ENCODE measurements at places on chromosomes 16 and 17.

DNA sequence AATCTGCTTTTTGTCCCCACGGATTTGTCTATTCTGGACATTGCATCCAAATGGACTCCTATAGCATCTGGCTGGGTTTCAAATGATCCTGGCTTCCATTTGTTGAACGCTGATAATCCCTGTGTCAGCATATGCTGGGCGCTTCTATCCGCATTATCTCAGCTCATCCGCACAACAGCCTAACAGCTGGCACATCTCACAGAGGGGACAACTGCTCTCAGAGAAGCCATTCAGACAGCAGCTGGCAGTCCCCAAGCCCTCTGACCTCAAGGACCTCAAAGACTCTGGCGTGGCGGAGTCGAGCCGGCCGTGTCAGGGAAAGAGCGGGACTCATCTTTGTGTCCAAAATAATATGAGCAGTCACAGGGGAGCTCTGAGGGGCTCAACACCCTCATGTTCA lies 82.3 kb downstream of the NT5M start:
- no peak for DNase-seq

DNA sequence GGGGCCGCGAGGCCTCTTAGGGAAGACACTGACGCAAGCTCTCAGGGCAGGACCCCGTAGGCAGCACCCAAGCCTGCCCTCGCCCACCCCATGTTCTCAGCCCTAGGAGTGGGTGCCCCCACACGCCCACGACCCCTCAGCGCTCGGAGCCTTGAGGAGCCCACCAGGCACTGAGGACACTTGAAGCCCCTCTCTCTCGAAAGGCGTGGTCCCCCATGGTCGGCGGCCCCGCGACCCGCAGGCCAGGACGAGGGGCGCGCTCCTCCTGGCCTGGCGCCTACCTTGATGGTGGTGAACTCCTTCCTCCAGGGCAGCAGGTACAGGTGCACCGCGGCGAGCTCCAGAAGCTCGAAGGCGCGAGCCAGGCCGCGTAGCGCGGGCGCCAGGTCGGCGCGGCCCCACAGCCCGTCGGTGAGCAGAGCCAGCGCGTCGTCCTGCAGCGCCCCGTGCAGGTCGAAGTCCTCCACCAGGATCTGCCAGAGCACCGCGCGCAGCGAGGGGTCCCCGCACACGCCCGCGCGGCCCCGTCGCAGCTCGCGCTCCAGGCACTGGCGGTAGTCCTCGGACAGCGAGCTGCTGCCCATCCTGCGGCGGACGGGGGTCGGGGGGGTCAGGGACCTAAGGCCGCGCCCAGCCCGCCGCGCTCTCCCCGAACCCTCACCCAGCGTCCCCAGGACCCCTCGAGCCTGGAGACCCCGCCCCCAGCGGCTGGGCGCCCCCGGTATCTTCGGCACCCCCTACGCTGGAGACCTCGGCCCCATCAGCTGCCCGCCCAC lies 668 bp downstream of the SPATA2L start:
- no peak for DNase-seq

GRCh38 chr17:62658136-62658920 lies 30.9 kb downstream of the MRC2 start:
- no peak for DNase-seq

GRCh38 chr16:64470916-64471315 lies 650.9 kb downstream of the CDH11 start:
- DNase-seq: no peak

GRCh38 chr17:2058586-2059546 lies 4.0 kb downstream of the HIC1 start:
- DNase-seq: no peak

GRCh38 chr17:63626551-63627180 lies 4.4 kb downstream of the MAP3K3 start:
- no peak for DNase-seq

DNA sequence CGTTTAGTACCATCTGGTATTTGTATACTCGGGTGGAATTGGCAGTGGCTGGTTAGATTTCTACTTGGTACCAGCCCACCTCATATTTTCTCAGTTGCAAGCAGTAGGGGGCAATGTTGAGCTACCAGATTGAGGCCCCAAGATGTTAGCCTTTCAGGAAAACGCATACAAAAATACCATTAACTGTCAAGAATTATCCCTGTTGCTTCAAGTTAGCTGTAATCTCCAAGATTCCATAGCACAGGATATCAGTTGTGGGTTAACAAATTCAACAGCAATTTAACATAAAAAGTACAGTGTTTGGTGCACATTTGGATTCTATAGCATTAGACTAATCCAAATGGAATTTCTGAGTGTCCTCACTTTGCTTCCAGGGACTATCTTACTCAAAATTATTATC lies 188.2 kb downstream of the FTO start:
- DNase-seq: no peak

GRCh38 chr17:57782647-57783337 lies 37.7 kb upstream of the CCDC182 start:
- no peak for DNase-seq

DNA sequence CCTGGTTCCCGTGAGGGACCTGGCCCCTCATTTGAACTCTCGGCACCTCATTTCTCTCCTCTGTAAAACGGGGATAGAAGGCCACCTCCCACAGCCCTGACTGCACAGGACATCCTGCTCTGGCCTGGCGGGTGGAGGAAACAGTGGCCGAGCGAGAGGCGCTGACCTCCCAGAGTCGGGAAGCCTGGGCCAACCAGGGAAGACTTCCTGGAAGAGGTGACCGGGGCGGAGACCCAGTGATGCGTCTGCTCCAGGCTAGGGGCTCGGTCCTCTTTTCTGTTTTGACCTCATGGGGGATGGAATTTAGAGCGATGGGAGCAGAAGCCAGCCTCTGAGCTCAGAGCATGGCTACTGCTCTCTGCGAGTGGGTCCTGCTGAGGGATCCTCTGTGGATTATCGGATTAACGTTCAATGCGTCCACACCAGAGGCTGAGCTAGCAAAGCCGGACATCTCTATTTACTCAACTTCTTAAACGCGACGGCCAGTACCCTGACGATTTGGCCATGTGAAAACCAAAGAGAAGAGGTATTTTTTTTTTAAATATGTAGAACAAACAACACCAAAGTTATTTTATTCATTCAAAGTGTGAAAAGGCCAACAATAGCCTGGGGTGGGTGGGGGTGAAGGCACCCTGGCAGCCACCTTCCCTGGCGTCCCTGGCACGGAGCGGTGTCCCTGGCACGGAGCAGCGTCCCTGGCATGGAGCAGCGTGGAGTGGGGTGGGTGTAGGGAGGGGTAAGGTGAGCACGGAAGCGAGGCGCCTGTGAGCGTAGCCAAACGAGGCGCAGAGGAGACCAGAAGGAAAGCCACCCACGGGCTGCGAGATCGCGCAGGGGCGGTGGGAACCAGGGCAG lies 9.2 kb upstream of the MSLN start:
- no peak for DNase-seq

DNA sequence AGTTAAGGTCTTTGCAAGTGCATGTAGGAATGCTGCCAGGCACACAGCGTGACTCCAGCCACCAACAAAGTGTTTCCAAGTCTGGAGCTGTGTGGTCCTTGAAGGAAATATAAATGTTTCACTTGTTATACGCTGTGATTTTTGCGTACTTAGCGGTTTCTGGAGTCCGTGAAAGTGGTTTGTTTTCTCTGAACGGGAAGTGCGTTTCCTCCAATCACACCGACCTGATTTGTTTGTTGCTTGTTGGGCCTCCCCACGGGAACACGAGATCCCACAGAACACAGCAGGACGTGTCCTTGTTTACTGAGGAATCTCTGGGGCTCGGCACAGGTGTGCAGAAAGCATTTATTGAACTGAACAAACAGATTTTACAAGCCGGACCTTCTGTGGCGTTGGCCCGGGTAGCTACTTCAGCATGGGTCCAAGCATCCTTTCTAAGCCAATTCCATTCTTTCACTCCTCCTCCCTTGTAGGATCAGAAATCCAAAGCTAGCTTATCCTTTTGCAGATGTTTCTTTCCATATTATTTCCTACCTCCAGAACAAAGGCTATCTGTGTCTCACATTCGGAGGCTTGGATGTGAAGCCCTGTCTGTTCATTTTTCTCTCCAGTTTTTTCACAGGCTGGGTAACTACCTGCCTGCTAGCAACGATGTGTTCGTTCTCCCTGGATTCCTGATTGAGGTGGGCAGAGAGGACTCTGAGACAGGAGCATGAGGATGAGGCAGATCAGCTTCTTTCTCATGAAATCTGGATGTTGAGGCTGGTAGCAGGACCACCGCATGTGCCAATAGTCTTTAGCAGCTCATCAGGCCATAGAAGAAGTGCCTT lies 44.6 kb downstream of the ABAT start:
- DNase-seq: no peak

GRCh38 chr17:77499699-77500435 lies 359.1 kb downstream of the SEC14L1 start:
- no peak for DNase-seq

DNA sequence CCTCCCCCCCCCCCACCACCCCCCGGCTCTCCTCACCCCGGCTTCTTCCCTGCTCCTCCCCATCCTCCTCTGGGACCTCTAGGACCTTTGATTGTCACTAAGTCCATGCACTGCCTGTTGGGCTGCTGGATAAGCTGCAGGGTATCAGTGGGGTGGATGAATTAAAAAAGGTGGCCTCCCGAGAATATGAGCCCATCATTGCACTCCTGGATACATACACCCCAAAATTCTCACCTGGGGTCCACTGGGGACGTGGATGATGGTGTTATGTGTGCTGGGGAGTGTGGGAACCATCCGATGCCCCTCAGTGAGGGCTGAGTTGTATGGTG lies 88.8 kb downstream of the IRF8 start:
- DNase-seq: no peak

Measured in cortex of kidney (tissue), 1 donor.